NCI-H226 (cell line): ENCODE measurements at places on chromosomes 16 and 17.

DNA sequence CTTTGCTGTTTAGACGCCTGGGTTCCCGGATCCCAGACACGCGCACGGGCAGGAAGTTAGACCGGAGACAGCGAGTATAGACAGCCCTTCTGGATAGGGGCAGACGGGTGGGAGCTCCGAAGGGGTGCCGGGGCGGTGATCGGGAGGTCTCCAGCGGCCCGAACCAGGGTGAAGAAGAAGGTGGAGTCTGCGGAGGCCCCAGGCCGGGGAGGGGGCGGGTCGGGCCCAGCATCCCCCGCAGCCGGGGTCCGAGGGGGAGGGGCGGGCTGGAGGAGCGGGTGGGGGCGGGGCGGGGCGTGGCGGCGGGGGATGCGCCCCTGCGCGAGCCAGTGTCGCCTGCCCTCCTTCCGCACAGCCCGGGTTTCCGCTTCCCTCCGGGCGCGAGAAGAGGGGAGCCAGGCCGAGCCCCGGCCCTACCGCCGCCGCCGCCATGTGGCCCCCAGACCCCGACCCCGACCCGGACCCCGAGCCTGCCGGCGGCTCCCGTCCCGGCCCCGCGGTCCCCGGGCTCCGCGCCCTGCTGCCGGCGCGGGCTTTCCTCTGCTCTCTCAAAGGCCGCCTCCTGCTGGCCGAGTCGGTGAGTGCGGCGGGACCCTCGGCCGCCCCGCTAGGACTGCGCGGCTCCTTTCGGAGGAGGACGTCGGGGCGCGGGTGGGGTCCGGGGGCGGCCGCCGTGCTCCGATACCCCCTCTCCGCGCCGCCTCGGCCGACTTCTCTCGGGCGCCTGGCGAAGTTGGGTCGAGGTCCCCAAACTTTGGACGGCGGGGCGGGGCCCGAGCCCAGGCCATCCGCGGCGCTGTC, at the start of gene CMTM3:
CMTM3 (plus strand) TSS at position 329 of the 801 bp plus-strand sequence; CDS start at position 431, 102 bp downstream.
- DNase-seq: no peak

GRCh38 chr17:67082107-67082506, 37.8 kb downstream of the CACNG1 start:
- DNase-seq: no peak

DNA sequence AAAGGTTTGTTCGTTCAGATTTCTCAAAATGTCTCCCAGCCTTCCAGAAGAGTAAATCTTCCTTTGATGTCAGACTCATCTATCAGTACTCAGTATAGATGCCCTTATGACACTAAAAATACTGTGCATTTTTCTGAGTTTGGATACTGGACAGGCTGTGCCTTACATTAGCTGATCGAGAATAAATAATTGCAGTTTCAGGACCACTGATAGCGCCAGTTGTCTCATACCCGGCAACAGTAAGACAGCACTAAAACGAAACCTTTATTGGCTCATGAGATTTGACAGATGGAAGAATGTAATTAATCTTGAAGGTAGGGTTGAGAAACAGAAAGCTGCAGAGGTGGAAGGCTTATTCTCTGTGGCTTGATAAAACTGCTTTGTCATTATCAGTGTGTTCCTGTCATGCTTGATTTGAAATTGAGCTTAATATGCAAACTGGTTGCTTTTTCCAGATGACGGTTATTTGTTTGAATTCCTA, 1.2 kb downstream of the ATP6V0A1 start:
- peak; percentile 65 for DNase-seq

GRCh38 chr17:62708587-62708986, 81.1 kb downstream of the MRC2 start:
- peak; percentile 34 for DNase-seq

DNA sequence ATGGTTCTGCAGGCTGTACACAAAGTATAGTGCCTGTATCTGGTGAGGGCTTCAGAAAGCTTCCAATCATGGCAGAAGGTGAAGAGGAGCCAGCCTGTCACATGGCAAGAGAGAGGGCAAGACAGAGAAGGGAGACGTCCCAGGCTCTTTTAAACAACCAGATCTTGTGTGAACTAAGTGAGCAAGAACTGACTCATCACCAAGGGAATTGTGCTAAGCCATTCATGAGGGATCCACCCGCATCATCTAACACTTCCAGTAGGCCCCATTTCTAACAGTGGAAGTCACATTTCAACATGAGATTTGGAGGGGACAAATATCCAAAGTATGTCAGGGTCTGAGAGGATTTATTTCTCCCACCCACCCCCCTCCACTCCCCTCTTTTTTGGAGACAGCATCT, 56.2 kb upstream of the ELAC2 start:
- DNase-seq: no peak

DNA sequence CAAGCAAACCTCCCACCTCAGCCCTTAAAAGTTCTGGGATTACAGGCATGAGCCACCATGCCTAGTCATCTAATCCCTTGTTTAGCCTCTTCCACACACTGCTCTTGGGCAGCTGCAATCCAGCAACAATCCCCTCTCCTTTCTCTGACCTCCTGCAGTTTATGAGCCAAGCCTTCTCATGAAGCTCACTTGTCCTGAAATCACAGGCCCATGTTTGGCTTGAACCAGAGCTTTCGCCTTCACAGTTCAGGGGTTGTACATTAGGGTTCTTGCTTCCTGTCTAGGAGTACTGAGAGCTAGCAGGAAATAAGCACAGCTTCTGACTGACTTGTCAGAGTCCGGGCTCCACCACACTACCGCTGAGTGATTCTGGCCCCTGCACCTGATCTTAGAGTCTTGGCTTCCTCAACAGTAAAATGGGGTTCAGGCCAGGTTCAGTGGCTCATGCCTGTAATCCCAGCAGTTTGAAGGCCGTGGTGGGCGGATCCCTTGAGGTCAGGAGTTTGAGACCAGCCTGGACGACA, 16.3 kb downstream of the ERAL1 start:
- DNase-seq: no peak

GRCh38 chr17:48295362-48296288, 134.4 kb downstream of the SKAP1 start:
- no peak for DNase-seq

GRCh38 chr16:23847948-23848347, 12.2 kb downstream of the PRKCB start:
- no peak for DNase-seq

GRCh38 chr17:79087428-79088143, 13.0 kb downstream of the ENGASE start:
- peak; percentile 20 for DNase-seq

DNA sequence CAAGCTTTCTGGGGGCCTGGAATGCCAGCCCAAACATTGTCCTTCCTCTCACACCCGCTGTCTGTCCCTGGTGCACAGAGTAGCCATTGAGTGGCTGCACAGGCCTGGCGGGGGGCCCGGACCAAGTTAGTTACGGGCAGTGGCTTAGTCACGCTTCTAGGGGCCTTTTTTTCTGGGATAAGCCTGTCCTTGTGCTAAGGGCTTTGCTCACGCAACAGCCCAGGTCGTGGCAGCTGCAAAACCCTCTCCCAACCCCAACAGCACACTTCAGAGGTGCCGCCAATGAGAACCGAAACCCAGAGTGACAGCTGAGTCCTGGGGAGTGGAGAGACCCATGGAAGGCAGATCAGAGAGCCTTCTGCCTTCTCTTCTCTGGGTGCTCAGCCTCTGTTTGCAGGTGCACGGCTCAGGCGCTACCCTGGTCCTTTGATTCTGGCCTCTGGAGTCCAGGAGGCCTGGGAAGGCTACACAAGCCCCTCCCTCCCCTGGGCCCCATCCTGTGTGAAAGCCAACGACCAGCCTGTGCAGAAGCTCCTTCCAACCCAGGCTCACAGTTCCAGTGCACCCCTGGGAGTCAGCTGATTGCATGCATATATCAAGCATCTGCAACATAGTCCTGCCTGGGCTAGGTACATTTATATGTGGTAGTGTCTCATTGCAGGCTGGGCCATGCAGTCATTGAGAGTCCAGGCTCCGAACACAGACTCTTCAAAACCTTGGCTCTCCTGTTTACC, 9.1 kb downstream of the WSCD1 start:
- no peak for DNase-seq

GRCh38 chr16:88464447-88465318, 11.6 kb downstream of the ZFPM1 start:
- peak; percentile 93 for DNase-seq

DNA sequence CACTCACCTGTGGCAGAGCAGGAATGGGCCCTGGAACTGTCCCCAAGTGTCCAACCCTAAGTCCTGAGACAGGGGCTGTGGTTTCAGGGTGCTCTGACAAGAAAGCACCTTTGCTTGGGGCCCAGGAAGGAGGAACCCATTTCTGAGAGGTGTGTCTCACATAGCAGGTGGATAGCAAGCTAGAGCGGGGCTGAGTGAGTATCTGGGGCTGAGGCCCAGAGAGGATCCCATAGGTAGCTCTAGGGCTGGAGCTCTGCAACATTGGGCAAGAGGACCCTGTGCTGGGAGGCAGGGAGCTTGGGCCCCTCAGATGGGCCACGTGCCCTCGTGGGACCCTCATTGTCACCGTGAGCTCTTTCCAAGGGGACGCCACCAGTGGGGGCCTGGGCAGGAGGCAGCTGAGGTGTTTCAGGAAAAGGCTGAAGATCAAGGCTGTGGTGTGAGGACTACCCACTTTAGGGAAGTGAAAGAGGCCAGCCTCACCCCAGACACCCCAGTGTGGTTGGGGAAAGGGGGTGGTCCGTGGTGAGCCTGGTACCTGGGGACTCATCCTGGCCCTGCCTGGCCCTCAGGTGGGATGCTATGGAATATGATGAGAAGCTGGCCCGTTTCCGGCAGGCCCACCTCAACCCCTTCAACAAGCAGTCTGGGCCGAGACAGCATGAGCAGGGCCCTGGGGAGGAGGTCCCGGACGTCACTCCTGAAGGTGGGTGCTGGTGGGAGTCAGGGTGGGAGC, 5.3 kb downstream of the DEF8 start:
- DNase-seq: no peak

DNA sequence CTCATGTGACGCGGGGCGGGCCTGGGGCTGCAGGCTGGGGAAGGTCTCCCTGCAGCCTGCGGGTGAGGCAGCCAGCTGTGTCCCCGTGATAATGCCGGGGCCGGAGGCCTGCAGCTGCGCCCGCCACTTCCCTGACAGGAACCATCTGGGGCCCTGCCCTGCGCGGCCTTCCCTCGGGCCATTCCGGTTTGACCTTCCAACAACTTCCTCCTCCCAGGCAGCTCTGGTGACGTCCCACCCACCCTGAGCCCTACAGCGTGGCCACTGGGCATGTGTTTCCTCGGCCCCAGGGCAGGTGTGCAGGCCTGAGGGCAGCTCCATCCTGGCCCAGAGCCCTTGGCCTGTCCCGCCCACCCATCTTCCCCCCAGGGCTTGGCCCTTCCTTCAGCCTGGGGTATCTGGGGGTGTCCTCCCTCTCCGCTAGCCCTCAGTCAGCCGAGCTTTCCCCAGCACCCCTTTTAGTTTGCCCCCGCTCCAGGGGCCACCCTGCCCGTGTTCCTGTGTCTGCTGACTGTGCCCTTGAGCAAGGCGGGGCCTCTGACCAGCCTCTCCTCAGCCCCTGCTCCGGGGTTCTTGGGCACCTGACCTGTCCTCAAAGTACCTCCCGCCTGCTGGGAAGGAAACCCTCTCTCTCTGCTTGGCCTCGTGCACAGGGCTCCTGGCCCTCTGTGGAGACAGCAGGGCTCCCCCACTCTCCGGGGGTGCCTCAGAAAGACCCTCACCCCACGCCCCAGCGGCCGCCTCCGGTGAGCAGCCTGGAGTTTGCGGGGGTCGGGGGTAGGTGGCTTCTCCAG, at the start of gene CBFA2T3:
CBFA2T3 (minus strand) TSS at position 190 of the 794 bp plus-strand sequence. CDS start 400 bp downstream, outside the sequence.
- DNase-seq: no peak

DNA sequence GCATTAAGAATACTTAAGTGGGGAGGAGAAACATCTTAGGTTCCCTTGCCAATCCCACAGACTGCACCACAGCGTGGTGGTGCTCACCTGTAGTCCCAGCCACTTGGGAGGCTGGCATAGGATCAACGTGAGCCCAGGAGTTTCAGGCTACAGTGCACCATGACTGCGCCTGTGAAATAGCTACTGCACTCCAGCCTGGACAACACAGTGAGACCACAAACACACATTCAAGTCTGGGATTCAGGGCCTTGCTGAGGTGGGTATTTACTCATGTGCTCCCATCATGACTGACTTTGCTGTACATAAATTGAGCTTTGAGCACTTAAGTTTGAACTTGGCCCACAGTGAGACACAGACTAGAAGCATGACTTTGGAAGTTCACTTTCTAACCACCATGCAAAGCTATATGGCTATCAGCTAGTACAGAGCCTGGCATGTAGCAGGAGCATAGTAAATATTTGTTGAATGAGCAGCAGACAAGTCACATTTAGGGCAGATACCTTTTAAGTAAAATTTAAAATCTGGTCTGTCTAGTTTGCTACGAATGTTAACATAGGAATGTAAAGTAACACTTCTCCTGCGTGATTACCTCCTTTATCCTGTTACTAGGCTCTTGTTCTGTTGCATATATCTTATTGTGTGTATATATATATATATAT, 33.5 kb downstream of the CEP95 start:
- DNase-seq: no peak

GRCh38 chr16:86048882-86049585, 150.1 kb downstream of the IRF8 start:
- DNase-seq: no peak

DNA sequence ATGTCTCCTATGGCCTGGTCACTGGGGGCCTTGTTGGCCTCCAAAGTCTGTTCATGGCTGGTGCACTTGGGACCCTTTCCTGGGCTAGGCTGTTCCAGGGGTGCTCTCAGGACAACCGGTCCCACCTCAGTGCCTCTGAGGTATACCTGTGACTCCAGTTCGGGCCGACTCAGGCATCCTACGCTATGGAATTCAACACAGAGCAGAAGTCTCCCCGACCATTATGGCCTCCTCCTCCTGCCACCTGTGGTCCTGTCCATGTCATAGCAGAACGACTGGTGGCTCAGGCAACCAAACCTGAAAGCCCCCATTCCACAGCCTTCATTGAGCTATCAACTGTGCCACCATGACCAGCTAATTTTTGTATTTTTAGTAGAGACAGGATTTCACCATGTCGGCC, 8.5 kb upstream of the PSMD7 start:
- DNase-seq: no peak

GRCh38 chr16:86193528-86194193, 294.7 kb downstream of the IRF8 start:
- DNase-seq: no peak

- DNase-seq: no peak
These were observed 381.9 kb upstream of the CCL2 start for GRCh38 chr17:33873201-33873617.

- DNase-seq: no peak
These were observed 5.7 kb downstream of the NECAB2 start for GRCh38 chr16:83973581-83974385.

DNA sequence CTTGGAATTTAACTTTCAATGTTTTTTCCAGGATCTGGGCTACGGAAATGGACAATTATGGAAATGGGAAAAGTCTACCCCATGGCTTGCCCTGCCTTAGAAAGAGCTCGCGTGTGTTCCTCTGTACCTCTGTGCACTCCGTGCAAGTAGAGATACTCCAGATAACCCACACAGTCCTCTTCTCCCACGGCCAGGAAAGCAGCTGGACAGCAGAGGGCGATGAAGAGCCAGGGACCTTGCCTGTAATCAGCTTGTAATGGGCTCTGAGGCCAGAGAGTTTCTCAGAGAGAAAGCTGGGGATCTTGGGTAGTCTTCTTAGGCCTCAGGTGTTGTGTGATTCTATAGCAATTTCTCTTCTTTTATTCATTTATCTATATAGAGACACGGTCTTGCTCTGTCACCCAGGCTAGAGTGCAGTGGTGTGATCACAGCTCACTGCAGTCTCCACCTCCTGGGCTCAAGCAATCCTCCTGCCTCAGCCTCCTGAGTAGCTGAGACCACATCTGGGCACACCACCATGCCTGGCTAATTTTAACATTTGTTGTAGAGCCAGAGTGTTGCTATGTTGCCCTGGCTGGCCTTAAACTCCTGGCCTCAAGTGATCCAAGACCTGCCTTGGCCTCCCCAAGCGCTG, 2.4 kb upstream of the SOCS7 start:
- peak; percentile 68 for DNase-seq
